Common myeloid progenitor, CD34-positive (primary cell): ENCODE measurements at places on chromosomes 11 and 22.
A peak's percentile ranks its signal among the peaks of the same experiment; 100 is the strongest.

DNA sequence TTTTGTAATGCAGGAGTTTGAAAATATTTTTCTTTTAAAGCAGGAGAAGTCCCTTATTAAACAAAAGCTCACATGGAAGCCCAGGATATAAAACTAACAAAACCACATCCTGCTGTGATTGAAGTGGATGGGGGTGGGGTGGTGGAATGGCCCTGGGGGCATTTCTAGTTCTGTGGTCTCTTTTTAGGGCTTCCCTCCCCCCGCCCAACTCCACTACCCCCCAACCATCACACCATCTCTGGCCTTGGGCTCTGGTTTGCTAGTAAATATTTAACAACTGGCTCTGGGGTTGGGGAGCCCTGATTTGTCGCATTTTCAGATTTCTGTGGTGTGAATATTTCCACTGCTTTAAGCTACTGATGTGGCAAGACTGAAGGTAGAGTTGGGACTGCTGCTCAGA lies 279.6 kb upstream of the PLET1 start:
- H3K36me3 ChIP-seq, result no peaks in the 10 kb centered on the region
- no peak for DNase-seq
- no peak overlapping the region for H3K27ac ChIP-seq
- no peaks in the 10 kb centered on the region for H3K27me3 ChIP-seq
- no peaks in the 10 kb centered on the region for H3K4me1 ChIP-seq
- H3K4me3 ChIP-seq, result no peak overlapping the region

DNA sequence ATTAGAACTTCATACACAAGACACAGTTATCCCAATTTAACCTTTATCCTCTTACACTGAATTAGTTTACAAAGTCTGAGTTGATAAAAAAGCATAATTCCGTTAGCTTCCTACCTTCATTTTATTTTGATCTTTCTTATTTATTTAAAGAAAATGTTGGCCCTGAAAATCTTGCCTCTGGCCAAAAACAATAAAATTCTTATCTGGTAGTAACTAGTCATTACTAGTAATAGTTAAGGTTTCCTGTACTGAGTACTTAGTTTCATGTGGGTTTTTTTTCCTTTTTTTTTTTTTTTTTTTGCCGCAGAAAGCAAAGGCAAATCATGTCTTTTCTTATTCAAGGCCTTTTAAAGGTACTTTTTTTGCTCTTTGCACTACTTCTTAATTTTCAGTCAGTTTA lies 120.6 kb downstream of the PAX6 start:
- no peak for DNase-seq
- no peaks in the 10 kb centered on the region for H3K27me3 ChIP-seq
- H3K4me1 ChIP-seq, result no peaks in the 10 kb centered on the region
- no peaks in the 10 kb centered on the region for H3K36me3 ChIP-seq
- H3K4me3 ChIP-seq, result no peak overlapping the region

DNA sequence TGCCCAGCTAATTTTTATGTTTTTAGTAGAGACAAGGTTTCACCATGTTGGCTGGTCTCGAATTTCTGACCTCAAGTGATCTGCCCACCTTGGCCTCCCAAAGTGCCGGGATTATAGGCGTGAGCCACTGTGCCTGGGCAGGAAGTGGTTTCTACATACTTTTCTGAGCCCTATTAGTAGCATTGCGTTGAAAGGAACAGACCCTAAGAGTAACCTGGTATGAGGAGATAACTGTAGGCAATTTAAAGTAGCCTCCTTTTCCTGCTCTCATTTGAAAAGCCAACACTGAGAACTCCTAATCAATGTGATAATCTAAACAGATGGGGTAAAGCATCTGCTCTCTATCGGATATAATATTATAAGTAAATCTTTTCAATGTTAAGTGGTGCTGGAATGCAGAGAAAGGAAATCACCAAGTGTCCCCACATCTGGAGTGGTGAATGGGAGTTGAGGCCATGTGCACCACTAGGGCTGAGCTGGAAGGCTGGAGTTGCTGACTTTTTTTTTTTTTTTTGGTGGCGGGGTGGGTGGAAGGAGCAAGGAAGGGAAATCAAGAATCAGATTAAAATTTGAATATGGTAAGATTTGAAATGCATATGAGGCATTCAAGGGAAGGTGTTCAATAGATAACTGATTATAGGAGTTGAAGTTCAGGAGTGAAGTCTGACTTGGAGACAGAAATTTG lies 20.7 kb downstream of the PDHX start:
- H3K27ac ChIP-seq, result no peak overlapping the region
- H3K4me1 ChIP-seq, result peaks cover 3% of the 10 kb centered on the region
- no peak for DNase-seq
- H3K27me3 ChIP-seq, result no peaks in the 10 kb centered on the region

DNA sequence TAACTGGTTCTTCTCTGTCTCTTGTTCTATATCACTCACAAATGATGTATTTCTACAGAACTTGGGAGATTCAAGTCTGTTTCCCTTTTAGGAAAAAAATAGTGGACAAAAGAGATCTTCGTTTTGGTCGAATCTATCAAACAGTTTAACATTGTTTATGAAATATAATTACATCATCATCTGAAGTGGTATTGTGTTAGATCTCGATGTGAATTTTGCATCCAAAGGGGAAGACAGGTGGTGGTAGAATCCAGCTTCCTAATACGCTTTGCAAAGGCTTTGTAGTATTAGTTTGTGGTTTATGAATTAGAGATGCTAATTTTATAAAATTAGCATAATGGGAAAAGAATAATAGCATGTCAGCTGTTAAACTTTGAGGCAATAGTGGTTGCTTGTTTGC lies 3.4 kb downstream of the SIK2 start:
- H3K27me3 ChIP-seq, result no peaks in the 10 kb centered on the region
- H3K4me3 ChIP-seq, result no peak overlapping the region
- no peak overlapping the region for H3K27ac ChIP-seq
- peaks cover 18% of the 10 kb centered on the region for H3K4me1 ChIP-seq
- DNase-seq, result no peak

GRCh38 chr11:2465202-2466068 lies 20.6 kb downstream of the KCNQ1 start:
- DNase-seq, result no peak
- no peak overlapping the region for H3K27ac ChIP-seq
- peaks cover 28% of the 10 kb centered on the region for H3K4me1 ChIP-seq
- no peaks in the 10 kb centered on the region for H3K36me3 ChIP-seq
- H3K27me3 ChIP-seq, result peaks cover 1% of the 10 kb centered on the region
- no peak overlapping the region for H3K4me3 ChIP-seq

- H3K4me1 ChIP-seq, result peaks cover 36% of the 10 kb centered on the region
- no peak overlapping the region for H3K4me3 ChIP-seq
- no peak for DNase-seq
- no peaks in the 10 kb centered on the region for H3K27me3 ChIP-seq
- H3K27ac ChIP-seq, result no peak overlapping the region
Observed at GRCh38 chr11:44952500-44953260, 2.0 kb upstream of the TP53I11 start.

DNA sequence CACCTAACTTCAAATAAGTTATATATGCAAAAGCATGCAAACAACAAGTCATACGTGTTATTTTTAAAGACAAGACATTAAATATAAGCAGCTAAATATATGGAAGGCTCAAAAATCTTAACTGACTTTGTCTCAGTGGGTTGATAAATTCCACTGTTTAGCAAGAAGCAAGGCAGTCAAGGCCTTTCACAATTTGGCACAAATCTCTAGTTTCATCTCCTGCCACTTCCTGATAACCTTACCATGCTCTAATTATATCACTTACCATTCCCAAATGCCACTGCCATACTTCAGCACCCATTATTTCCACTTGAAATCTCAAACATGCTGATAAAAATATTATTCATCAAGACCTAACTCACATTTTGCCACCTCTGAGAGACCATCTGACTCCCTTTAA lies 24.8 kb downstream of the DCUN1D5 start:
- H3K36me3 ChIP-seq, result peaks cover 21% of the 10 kb centered on the region
- H3K27me3 ChIP-seq, result no peaks in the 10 kb centered on the region
- H3K4me3 ChIP-seq, result no peak overlapping the region
- H3K27ac ChIP-seq, result no peak overlapping the region
- DNase-seq, result no peak

DNA sequence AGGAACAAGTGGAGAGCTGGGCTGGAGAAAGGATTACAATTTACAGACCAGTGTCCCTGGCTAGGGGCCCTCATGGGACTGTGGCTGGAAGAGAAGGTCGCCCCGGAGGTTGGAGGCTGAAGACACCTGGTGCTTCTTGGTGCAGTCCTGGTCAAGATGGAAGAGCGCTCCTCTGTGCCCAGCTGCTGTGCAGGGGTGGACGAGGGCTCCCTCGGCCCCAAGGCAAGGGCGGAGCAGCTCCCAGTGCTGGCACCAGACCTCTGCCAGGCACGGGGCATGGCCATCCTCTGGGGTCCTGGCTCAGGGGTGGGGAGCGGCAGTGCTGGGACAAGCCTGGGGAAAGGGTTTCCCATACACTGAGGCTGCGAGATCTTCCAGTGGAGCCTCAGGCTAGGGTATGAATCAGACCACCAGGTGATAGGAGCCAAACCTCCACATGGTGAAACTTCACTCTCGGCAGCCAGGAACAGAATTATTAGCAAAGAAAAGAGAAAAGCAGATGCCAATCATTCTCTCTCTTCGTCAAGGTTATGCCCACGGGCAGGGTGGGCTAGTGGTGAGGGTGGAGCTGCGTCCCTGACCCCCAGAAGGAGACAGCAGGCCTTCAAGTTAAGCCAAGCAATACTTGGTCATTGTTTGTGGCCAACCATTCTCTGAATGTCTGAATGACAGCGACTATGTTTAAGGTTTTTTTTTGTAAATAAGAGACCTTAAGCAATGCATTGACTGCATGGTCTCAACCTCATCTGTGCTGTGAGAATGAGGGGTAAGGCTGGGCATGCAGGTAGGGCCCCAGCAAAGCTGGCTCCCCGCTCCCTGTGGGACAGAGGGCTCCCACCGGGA lies 32.1 kb downstream of the PPM1F start:
- H3K4me1 ChIP-seq, result no peaks in the 10 kb centered on the region
- no peaks in the 10 kb centered on the region for H3K27me3 ChIP-seq
- peaks cover 61% of the 10 kb centered on the region for H3K36me3 ChIP-seq
- H3K27ac ChIP-seq, result no peak overlapping the region
- H3K4me3 ChIP-seq, result no peak overlapping the region
- no peak for DNase-seq

- H3K4me3 ChIP-seq, result no peak overlapping the region
- no peak for DNase-seq
- H3K27me3 ChIP-seq, result peaks cover 2% of the 10 kb centered on the region
- H3K36me3 ChIP-seq, result no peaks in the 10 kb centered on the region
- H3K27ac ChIP-seq, result no peak overlapping the region
- no peaks in the 10 kb centered on the region for H3K4me1 ChIP-seq
Observed at GRCh38 chr11:115291325-115291724, 212.9 kb downstream of the CADM1 start.

- H3K27ac ChIP-seq, result peak overlapping the region; percentile 51
- peaks cover 59% of the 10 kb centered on the region for H3K36me3 ChIP-seq
- H3K4me3 ChIP-seq, result peak overlapping the region; percentile 45
- H3K4me1 ChIP-seq, result peaks cover 25% of the 10 kb centered on the region
- no peaks in the 10 kb centered on the region for H3K27me3 ChIP-seq
Observed at GRCh38 chr11:46675288-46675851, 25.0 kb downstream of the ARHGAP1 start.

GRCh38 chr11:9973921-9974320 lies 310.0 kb downstream of the SWAP70 start:
- no peaks in the 10 kb centered on the region for H3K27me3 ChIP-seq
- DNase-seq, result no peak
- H3K27ac ChIP-seq, result no peak overlapping the region
- H3K4me3 ChIP-seq, result no peak overlapping the region
- peaks cover 9% of the 10 kb centered on the region for H3K4me1 ChIP-seq

- no peaks in the 10 kb centered on the region for H3K27me3 ChIP-seq
- no peak for DNase-seq
- no peak overlapping the region for H3K4me3 ChIP-seq
- H3K27ac ChIP-seq, result no peak overlapping the region
Observed at GRCh38 chr22:27245056-27245455, 556.5 kb downstream of the MN1 start.

GRCh38 chr11:128914216-128915148 lies 23.3 kb downstream of the KCNJ5 start:
- no peak overlapping the region for H3K27ac ChIP-seq
- no peak overlapping the region for H3K4me3 ChIP-seq
- DNase-seq, result no peak
- no peaks in the 10 kb centered on the region for H3K4me1 ChIP-seq

- H3K27ac ChIP-seq, result no peak within 1 kb of the TSS
- H3K4me1 ChIP-seq, result peaks cover 40% of the 10 kb centered on the region
- H3K4me3 ChIP-seq, result no peak within 1 kb of the TSS
- no peak for DNase-seq
Observed at GRCh38 chr11:278001-278951, at the start of gene NLRP6. TSS of gene NLRP6 (plus strand) at chr11:278407. CDS start at chr11:278570, 163 bp downstream.

- no peak overlapping the region for H3K27ac ChIP-seq
- H3K4me3 ChIP-seq, result no peak overlapping the region
- H3K27me3 ChIP-seq, result peaks cover 12% of the 10 kb centered on the region
- H3K4me1 ChIP-seq, result peaks cover 12% of the 10 kb centered on the region
Observed at GRCh38 chr22:37430941-37431340, 3.7 kb upstream of the ELFN2 start.

- DNase-seq, result no peak
- no peaks in the 10 kb centered on the region for H3K36me3 ChIP-seq
- H3K27me3 ChIP-seq, result no peaks in the 10 kb centered on the region
- H3K4me3 ChIP-seq, result no peak overlapping the region
- no peak overlapping the region for H3K27ac ChIP-seq
Observed at GRCh38 chr11:126927623-126928022, 72.9 kb downstream of the KIRREL3 start.
